AG09309 (cell line): ENCODE measurements at places on chromosomes 3 and 15.

GRCh38 chr3:53554559-53555067 is 60.2 kb downstream of the CACNA1D start:
- DNase-seq: no peak

GRCh38 chr15:60326343-60326742 is 71.4 kb downstream of the ANXA2 start:
- DNase-seq: no peak

DNA sequence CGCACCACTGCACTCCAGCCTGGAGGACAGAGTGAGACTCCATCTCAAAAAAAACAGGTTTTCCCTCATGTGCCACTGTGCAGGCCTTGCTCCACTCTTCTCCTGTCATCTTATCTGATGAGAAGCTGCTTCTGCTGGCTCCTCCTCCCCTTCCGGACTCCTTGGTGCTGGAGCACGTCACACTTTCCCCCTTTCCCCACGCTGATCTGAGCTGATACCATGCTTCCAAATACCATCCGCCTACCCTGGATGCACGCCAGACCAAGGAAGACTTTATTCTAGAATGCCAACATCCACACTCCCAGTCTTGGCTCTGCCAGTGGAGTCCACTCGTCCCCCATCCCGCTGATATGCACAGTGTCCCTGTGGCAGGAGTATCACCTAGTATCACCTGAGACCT is 31.3 kb downstream of the HOMER2 start:
- DNase-seq: no peak

DNA sequence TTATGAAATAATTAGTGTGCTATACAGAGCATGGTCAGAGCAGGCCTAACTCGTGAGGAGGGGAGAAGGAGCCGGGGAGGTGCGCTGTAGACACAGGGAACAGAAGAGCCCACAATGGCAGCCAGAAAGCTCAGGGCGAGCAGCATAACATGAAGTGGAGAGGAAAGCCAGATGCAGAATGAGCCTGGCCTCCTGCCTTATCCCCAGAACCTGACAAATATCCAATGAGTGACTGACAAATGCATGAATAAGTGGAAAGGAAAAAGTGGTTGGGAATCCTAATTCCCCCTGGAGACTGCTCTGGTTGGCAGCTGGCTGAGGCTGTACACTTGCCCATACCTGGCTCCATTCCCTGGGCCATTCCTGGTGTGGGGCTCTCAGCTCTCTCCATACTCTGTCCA is 9.2 kb upstream of the MST1R start:
- DNase-seq: no peak

DNA sequence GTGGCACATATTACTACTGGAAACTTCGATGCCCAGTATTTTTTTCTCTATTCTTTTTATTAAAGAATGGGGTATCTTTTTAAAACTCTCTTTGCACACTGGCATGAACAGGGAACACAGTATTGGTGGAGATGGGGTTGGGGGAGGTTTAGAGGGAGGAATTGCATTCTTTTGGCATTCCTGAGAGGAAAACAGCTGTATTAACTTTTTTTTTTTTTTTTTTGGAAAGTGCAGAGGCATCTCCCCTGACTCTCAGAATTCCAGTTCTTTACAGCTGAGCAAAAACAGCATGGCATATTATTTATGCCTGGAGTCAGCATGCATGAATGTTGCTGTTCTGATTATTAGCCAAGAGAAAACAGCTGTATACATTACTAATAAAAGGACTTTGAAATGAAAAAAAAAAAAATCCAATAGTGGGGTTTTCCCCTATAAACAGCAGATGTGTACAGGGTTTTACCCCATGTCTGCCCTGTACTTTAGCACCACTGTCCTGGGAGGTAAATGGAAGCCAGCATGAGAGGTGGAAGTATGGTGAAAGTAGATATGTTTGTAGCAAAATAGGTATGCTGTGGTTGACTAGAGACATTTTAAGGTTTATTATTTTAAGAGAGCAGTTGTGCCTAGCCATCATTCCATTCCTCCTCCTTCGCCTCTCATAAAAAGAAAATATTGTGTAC is 132.2 kb downstream of the FNDC3B start:
- DNase-seq: no peak

- DNase-seq: no peak
These were observed 72.3 kb upstream of the ST3GAL6 start for GRCh38 chr3:98690876-98691275.

DNA sequence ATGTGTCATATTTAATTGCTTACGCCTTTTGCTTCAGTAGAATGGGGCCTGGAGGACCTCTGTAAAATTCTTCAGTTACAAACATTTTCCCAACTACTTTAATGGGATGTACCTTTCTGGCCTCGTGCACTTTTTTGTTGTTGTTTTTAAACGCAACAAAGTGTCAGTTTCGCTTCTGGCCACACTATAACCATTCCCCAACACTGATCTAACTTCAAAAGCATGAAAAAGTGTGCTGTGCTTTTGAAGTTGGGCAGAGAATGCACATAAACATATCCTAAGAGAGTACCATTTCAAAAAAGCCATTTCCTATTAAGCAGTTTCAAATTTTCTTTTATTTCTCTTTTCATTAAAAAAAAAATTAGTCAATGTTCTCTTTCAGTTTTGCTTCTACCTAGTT is 435.8 kb downstream of the CNTN6 start:
- no peak for DNase-seq

GRCh38 chr3:134473868-134474546 is 11.8 kb downstream of the ANAPC13 start:
- DNase-seq: peak; percentile 61

- no peak for DNase-seq
These were observed at the start of gene MAP6D1 for GRCh38 chr3:183825456-183826161. MAP6D1 (minus strand) TSS chr3:183825577; CDS start chr3:183825547, 30 bp downstream.

- DNase-seq: no peak
These were observed 332.1 kb downstream of the ARRDC4 start for GRCh38 chr15:98292442-98293240.

- DNase-seq: no peak
These were observed 1.4 kb downstream of the ST6GAL1 start for GRCh38 chr3:186931532-186932280.

DNA sequence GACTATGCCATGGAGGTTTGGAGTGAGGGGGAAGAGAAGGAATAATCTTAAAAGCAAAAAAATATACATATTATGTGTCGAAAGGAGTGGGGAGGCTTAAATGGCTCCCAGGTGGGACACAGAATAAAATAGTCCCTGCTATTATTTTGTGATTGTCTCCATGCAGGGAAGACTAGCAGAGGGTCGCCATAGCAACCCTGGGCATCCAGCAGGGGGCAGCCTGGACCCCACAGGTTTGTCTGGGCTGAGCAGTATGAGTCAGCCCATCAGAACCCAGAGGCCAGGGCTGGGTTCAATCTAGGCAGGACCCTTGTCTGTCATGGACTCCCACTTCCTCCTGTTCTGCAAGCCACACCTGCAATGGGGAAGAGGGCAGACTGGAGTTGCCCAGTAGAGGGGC is 17.6 kb upstream of the LINGO1 start:
- DNase-seq: no peak

DNA sequence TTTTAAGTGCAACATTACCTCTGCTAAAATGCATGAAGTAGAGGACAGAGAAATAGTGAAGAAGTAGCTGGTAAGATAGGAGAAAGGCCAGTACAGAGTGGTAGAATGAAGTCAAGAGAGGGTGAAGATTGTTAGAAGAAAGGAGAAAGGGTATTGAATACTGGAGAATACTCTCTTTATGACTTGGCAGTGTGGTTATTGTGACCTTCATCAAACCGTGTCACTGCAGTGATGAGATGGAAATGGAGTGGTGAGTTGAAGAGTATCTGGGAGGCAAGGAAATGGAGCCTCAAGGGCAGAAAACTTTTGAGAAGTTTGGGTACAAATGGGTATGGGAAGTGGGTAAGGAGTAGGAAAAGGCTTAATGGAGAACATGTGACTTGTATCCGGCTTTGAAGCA is 24.7 kb downstream of the MINDY2 start:
- no peak for DNase-seq

DNA sequence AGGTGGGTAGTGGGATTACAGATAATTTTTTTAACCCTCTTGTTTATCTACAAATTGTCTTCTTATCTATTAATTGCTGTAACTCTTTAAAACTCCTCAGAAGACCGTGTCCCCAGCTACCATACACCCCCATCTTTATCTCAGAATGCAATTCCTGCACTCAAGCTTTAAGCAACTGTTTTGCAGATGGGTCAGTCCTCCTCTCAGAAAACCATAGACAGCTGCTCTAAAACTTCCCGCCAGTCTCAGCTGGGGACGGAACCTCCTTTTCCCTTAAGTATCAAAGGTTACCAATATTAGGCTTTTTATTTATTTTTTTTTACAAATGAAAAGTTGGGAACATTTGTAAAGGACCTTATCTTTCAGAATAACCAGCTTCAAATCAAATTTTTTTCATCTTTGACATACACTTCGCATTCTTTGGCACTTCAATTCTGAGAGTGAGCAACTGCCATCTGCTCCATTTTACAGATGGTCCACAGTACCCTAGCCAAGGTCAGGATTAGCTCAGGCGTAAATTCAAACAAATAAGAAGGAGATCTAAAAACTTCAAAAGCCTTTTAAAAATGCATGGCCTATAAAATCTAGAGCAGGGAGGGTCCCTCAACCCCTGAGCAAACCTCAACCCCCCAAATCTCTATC is 1.3 kb downstream of the GATM start:
- DNase-seq: no peak

DNA sequence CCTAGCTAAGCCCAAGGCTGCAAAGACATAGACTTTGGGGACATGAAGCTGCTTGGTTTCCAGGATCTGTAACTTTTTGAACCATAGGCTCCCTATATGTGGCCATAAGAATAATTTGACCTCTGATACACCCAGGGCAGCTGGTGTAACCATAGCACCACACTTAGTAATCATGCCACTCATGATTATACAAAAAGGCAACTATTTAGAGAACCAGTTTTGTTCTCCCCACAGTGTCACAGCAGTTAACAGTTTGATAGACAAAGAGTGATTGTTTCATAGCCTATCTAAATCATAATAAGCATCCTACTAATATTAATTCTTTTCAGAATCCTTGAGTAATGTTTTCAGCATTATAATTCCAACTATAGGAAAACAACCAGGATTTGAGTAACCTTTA is 334.9 kb downstream of the NEK10 start:
- DNase-seq: no peak

DNA sequence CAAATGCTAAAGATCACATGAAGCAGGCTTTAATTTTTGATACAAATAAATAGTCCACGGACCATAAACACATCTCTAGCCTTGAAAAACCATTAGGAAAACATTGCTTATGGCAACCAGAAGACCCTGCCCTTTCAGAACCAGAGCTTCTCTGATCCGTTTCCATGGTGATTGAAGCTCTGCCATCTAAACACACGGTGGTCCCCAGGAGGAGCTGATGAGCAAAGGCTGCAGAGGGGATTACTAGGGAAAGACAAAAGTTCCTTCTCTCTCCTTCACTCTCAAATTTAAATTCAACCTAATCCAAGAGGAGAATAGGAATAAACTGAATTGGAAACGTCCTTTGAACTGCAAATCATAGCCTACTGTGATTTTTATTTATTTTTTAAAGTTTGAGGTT is 122.0 kb upstream of the ATP10A start:
- no peak for DNase-seq

GRCh38 chr3:34568766-34569165 is 770.3 kb downstream of the PDCD6IP start:
- DNase-seq: no peak

GRCh38 chr15:63338170-63338569 is 43.5 kb downstream of the CA12 start:
- peak; percentile 53 for DNase-seq

DNA sequence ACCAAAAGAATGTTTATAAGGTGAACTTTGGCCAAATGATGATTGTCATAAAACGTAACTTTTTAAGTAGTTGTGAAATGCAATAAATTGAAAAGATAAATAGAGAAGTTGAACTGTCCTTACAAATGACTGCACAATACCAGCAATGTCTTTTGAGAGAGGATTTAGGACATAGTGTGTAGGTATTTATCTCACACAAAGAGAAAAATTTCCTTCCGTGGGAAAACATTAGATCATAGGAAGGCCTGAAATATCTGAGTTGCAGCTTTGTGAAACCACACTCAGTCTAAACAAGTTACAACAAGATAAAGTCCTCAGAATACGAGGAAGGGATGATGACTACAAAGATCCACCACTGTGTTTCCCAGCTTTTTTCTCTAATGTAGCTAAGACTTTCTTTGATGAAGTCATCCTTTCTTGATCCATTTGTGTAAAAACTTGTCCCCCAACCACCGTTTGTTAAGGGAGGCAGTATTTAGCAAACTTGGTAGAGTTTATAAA is 16.0 kb downstream of the ROBO2 start:
- no peak for DNase-seq

DNA sequence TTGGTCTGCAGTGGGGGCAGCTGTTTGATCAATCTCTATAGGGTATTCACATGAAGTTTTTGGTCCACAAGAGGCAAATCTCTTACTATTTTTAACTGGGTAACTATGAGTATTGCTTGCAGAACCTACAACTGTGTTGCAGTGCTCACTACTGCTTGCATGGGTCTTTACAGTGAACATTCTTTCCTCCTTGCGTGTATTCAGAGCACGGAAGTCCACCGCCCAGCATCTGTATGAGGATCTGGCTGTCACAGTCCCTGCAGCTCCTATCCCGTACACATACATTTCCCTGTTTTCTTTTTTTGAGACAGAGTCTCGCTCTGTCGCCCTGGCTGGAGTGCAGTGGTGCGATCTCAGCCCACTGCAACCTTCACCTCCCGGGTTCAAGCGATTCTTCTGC is 449.9 kb downstream of the FGF12 start:
- no peak for DNase-seq

GRCh38 chr3:137669519-137670060 is 94.5 kb upstream of the SOX14 start:
- DNase-seq: no peak
